ENCODE measurements at places on chromosomes 7 and 10.

GRCh38 chr7:73606801-73607691 is 17.3 kb downstream of the MLXIPL start:
- peak; percentile 49 for DNase-seq

- no peak for DNase-seq
Measured at GRCh38 chr10:52756295-52756694, 16.3 kb downstream of the MBL2 start.

DNA sequence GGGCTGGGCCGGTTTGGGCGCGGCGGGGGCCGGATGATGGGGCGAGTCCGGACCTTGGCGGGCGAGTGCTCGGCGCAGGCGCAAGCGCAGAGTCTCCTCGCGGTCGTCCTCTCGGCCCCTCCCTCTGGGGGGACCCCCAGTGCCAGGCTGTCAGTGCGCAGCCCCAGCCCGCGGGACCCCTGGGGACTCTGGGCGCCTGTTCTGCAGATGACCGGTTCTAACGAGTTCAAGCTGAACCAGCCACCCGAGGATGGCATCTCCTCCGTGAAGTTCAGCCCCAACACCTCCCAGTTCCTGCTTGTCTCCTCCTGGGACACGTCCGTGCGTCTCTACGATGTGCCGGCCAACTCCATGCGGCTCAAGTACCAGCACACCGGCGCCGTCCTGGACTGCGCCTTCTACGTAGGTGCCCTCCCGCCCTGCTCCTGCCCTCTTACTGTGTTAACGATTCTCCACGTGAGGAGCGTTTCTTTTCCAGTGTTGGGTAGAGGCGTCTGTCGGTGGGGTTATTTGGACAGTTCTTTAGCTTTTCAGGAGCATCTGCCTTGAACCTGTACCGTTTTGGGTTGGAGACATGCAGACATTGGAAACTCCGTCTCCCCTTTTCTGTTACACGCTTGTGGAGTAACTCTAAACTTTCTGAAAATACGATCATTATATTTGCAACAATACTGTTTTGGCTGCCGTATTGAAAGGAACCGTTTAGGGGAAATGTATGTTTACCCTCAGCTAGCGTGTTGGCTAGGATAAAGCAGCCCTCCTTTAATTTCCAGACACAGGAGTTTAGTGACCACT is 706 bp downstream of the BUB3 start:
- peak; percentile 59 for DNase-seq

- no peak for DNase-seq
Measured at GRCh38 chr10:29542723-29543122, 92.0 kb downstream of the SVIL start.

DNA sequence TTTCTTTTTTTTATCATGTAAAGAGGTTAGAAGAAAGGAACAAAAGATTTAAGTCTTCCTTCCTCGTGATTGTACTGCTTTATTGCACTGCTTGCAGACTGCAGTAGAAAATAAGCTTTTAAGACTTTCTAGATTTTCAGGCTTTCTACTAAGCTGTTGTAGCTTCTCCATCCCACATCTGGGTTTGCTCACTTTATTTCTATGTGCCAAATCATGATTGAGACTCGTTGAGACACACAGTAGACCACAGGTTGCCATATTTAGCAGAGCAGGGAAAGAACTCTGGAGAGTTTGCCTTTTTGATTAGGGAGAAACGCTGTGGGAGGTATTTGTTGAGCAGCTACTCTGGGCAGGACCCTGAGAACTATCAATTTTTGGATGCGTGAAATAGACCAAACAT is 89.2 kb upstream of the BTBD16 start:
- DNase-seq = no peak

- no peak for DNase-seq
Measured at GRCh38 chr7:141572175-141572574, 21.0 kb downstream of the AGK start.

DNA sequence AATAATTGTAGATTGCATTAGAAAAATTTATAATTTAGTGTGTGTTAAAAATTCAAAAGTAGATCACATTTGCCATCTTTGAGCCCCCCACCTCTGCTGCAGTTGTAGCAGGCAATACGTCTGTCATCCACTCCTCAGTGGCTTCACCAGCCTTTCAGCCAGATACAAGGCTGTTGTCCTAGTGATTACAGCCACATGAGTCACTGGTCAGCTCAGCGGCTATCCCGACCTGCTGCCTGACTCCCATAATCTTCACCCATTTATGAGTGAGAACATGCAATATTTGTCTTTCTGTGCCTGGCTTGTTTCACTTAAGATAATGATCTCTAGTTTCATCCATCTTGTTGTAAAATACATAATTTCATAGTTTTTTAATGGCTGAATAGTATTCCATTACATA is 9.2 kb downstream of the OR2A5 start:
- peak; percentile 37 for DNase-seq

DNA sequence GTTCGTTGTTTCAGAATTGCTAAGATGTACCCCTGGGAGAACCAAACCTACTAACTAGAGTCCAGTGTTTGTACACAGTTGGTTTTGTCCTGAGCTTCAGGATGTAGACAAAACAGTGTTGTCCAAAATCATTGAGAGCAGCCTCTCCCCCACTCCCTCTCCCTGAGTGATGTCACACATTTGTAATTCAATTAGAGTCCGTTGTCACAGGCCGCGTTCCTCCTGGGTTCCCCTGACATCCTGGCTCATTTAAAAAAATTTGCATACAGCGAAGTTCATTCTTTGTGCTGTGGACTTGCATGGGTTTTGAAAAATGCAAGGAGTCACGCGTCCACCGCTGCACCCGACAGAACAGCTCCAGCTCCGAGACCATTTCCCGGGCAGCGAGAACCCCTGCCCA is 10.3 kb downstream of the GRIFIN start:
- no peak for DNase-seq

- DNase-seq = no peak
Measured at GRCh38 chr7:30660331-30661255, 21.7 kb downstream of the CRHR2 start.

DNA sequence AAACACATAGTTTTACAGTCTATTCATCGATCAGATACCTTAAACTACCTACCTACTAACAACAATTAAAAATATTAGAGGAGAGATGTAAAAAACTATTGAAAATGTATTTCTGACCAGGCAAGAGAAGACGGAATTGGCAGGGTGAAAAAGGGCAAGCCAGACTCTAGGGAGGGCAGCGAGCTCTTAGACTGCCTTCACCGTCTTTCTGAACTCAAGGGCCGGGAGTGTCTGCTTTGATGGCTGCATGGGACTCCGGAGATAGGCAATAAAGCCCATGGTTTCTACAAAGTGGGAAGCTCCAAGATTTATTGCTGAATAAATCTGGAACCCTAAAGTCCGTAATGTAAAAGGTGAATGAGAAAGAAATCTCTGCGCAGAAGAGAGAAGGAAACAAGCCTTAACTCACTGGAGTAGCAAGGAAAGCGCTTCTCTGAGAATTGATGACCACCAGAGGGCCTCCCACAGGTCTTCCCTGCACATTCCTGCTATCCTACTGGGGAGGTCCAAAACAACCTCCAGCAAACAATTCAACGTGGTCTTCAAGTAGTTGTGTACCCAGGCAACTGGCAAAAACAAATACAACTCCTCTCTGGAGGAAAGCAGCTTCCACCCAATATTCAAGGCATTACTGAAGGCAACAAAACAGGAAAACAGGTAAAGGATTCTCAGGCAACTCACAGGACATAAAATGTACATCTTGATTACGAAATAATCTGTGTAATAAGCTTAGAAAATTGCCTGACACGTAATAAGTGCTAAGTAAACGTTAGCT is 181.3 kb downstream of the SDK1 start:
- no peak for DNase-seq

GRCh38 chr7:22184549-22185199 is 172.3 kb downstream of the RAPGEF5 start:
- no peak for DNase-seq

DNA sequence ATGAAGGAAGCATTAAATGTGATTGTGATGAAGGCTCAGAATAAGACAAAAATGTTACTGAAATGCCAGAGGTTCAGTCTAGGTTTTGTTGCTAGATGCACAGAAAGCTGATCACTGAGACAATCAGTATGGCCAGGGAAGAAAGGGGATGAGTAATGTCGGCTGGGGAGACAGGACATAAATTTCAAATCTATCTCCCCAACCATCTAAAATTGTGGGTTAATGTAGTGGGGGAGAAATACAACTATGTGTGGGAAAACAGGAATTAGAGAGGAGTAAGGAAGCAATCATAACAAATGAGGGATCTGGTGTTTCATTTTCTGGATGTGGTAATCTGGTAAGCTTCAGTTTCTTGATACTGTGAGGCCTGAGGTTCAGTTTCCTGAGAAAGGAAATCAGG is 1111.0 kb downstream of the XPNPEP1 start:
- peak; percentile 17 for DNase-seq

GRCh38 chr7:57071-57470 is 135.3 kb upstream of the FAM20C start:
- DNase-seq = no peak

- DNase-seq = no peak
Measured at GRCh38 chr10:12670004-12670403, 320.7 kb downstream of the CAMK1D start.

DNA sequence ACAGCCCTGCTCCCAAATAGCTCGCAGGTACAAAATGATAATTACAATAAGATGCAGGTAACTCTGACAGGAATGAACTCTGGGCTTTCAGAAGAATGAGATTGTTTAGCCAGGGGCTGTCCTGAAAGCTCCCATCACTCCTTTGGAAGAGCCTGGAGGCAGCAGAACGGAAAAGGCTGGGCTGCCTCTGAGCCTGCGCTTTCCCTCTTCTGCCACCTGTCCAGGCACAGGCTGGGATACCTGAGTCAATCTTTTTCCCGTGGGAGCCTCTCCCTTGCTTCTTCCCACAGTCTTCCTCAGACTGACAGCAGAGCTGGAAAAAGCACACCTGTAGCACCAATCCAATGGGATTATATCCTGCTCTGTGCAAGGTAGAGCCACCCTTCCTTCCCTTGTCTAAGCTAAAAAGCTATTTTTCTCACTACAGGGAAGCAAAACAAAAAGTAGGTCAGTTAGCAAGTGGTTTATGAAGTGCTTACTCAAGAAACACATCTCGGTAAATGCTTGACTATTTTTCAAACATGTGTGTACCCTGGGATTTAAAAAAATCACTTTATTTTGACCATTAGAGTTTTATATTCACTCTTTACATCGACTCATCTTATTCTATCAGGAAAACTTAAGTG is 12.3 kb upstream of the CUL1 start:
- DNase-seq = no peak

- no peak for DNase-seq
Measured at GRCh38 chr7:44078521-44078920, 3.8 kb downstream of the POLM start.

DNA sequence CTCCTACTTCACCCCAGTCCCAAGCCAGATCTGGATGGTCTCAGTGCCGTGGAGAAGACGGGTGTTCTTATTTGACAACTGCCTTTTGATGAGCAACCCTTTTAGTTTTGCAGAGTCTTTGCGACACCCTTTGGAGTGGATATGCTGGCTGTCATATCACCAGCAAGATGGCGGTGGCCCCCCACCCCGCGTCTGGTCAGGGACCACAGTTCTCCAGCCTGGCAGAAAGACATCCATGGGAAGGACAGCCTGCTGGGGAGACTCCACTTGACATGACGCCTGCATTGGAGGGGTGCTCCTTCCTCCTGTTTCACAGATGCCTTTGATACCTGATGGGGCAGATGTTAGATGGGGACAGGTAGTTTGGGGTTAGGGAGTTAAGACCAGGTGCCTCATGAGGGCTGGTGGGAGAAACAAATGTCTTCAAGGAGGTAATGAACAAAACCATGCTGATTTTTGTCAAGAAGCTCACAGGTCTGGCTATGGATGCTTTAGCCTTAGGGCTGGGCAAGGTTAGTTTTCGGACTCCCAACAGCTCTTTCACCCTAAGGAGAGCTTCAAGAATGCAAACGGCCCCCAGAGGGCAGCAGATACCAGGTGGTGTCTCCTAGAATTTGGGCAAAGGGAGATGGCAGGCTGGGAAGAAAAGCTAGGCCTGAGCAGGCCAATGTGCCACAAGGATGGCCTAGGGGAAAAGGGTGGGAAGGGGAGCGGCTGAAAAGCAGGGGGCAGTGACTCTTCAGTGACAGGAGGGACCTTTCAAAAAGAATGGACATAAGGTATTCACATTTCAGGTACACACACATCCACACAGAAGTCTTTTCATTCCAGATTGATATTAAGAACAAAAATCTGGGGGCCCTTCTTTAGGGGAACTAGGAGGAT is 95.2 kb downstream of the CLEC2L start:
- DNase-seq = peak; percentile 54

- DNase-seq = peak; percentile 81
Measured at GRCh38 chr10:21516242-21517131, 9.0 kb downstream of the SKIDA1 start.

DNA sequence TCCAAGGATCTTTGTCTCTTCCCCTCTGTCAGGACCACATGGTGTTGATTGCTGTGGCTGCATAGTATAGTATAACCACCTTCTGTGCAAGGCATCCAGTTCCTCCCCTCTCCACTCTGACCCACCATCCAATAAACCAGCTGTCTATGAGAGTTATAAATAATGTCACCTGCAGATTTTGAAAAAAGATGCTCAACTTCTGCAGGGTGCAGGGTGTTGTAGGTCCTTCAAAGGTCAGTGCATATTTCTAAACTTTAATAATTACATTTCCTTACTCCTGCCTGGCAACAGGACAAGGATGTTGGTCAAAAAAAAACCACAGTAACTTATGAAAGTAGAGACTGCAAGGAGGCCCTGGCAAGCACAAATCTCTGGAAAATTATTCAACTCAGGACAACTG is 166.2 kb downstream of the PKD1L1 start:
- no peak for DNase-seq

GRCh38 chr10:64080071-64080470 is 558.9 kb downstream of the REEP3 start:
- DNase-seq = no peak

DNA sequence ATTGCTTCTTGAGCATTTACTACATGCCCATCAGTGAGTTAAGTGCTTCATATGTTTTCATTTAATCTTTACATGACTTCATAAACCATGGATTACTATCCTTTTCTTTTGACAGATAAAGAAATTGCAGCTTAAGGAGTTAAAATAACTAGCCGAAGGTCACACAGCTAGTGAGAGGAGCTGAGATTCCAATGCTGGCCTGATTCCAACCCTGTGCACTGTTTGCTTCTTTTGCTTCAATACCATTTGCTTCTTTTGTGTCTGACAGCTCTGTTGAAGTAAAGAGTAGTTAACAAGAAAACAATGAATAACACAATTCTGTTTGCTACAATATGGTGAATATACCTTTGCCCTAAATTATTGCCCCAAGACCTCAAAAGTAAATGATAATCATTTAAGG is 132.4 kb downstream of the GRM3 start:
- DNase-seq = no peak

DNA sequence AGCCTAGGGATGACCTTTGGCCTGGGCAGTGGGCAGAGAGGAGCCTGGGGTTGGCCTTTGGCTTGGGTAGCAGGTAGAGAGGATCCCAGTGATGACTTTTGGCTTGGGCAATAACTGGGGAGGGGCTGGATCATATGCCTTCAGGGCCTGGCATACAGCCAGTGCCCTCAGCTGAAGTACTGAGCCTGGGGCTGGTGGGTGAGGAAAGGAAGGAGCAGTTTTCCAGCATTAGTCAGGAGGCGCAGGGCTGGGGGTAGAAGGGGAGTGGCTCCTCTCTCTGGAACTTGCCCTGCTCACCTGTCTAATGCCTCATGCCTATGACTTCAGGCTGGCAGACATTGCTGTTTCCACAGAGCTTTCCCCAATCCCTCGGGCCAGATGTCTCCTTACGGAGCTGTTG is 15.2 kb upstream of the COMTD1 start:
- DNase-seq = peak; percentile 34

- no peak for DNase-seq
Measured at GRCh38 chr7:148624735-148625134, 34.2 kb downstream of the C7orf33 start.
